ENCODE measurements at places on chromosomes 1 and 21.

GRCh38 chr21:35202431-35202830, 153.3 kb upstream of the RUNX1 start:
- DNase-seq = no peak

- DNase-seq = no peak
Measured at GRCh38 chr1:186297439-186298045, 77.5 kb downstream of the TPR start.

- no peak for DNase-seq
Measured at GRCh38 chr1:24507405-24507804, 4.8 kb downstream of the RCAN3 start.

DNA sequence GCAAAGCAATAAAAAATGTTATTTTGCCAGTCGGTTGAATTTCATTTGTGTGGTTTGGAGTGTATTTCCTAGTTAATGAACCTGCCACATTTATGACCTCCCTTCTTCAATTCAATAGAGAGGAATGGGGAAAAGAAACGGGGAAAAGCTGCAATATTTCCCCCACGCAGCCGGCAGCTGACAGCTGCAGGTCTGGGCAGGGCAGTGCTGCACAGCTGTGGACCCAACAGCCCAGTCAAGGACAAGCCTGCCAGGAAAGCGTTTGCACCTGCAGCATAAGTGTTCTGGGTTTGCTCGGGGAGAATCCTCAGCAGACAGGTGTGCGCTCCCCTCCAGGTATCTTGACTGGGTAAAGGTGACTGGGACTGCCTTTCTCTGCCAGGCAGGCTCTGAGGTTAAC, 53.4 kb downstream of the FBXO2 start:
- DNase-seq = no peak

DNA sequence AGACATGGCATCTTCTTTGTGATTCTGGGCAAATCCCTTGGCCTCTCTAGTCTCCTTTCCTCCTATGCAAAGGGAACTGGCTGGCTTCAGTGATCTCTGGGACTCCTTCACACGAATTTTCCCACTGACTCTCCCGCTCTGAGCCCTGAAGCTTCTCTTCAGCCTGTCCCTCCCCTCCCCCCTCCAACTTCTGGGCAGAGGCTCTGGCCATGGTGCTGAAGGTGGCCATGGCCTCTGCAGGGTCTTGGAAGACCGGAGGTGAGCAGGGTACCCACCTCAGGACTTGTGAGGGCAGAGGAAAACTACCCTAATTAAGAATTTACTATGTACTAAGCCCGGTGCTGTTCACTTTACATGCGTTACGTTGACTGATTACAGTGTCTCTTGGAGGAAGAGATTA, 29.4 kb upstream of the POU3F1 start:
- DNase-seq = no peak

- DNase-seq = no peak
Measured at GRCh38 chr1:239244084-239244483, 142.3 kb upstream of the CHRM3 start.

DNA sequence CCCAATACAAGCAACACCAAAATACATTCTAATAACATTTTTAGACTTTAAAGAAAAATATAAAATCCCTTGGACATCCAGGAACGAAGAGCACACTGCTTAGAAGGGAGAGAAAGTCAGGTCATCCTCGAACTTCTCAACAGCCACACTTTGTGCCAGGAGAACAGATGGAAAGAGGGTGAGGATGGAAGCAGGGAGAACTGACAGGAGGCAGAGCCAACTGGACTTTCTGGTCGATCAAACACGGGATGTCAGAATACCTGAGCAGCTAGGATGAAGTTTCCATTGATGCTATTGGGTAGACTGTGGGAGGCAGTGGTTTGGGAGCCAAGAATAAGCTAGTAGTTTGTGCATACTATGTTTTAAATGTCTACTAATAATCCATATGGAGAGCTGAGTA, 111.4 kb downstream of the TOMM20 start:
- DNase-seq = no peak

- no peak for DNase-seq
Measured at GRCh38 chr1:116320874-116321273, 52.2 kb upstream of the ATP1A1 start.

DNA sequence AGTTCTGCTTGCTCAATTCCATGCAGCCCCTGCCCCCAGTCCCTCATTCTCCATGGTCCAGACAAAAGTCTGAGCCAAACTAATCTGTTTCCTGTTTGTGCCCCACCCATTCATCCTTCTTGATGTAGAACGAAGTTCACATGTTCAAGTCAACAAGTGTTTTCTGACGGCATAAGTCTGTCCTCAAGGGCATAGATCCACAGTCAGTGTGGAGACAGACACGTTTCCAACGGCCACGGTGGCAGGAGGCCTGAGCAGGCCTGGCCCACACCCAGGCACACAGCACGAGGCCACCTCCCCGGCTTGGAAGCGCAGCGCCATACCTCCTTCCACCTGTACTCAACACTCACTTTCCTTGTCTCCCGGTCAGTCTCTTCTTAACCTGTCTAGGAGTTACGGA, 16.1 kb downstream of the ADORA1 start:
- no peak for DNase-seq

GRCh38 chr1:243732637-243733036, 117.4 kb downstream of the AKT3 start:
- no peak for DNase-seq

DNA sequence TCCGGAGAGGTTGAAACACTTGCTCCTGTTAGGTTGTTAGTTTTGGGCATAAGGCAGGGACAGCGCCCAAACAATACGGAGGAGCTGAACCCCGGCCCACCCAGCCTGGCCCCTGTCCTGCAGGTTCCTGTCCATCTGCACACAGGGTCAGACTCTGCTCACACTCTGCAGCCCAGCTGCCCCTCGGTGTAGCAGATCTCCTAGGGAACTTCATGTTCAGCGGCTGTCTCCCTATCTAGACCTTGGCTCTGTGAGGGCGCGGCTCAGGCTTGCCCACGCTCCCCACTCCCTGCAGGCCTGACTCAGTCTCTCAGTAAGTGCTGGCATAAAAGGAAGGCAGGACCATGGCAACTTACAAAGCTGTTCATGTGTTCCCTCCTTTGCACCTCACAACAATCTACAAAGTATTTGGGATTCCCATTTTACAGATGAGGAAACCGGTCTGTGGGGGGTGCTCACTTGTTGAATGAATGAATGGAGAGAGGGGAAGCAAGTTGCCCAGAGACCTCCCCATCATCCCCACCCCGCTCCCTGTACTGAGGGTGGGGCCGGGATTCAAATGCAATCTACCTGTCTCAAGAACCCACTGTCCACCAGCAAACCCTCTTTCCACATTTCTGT, 26.2 kb downstream of the ACOT11 start:
- no peak for DNase-seq

- DNase-seq = no peak
Measured at GRCh38 chr1:77476475-77476874, 194.7 kb downstream of the AK5 start.

- no peak for DNase-seq
Measured at GRCh38 chr1:116465845-116466685, 93.0 kb downstream of the ATP1A1 start.

GRCh38 chr1:186183219-186183618, 191.8 kb downstream of the TPR start:
- peak; percentile 17 for DNase-seq

DNA sequence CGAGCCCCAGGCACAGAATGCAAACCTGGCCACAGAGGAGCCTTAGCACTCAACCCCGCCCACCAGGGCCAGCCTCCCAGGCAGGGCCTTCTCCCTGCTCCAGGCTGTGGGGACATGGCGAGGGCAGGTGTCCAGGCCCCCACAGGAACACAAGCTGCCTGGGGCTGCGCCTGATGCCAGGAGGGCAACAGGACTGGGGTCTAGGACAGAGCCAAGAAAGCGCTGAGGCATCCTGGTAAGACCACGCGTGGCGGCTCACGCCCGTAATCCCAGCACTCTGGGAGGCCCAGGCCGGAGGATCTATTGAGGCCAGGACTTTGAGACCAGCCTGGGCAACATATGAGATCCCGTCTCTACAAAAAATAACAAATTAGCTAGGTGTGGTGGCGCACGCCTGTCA, 59.1 kb downstream of the MEGF6 start:
- no peak for DNase-seq

DNA sequence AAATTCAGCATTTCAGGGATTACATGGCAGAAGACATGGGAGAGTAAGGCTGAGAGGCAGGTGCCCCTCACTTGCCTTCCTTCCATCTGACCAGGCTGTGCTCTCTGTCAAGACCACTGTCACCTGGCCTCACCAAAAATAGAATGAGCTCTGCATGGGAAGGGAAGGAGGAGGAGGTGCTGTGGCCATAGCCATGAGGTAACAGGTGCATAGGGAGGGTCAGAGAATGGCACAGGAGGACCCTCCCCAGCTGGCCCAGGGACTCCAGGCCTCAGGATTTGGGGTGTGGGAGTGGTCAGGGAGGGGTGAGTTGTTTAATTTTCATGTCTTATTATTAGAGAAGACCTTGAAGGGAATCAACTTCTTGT, 192.3 kb downstream of the FCRL5 start:
- no peak for DNase-seq

- no peak for DNase-seq
Measured at GRCh38 chr1:202186327-202186726, 7.3 kb upstream of the LGR6 start.

DNA sequence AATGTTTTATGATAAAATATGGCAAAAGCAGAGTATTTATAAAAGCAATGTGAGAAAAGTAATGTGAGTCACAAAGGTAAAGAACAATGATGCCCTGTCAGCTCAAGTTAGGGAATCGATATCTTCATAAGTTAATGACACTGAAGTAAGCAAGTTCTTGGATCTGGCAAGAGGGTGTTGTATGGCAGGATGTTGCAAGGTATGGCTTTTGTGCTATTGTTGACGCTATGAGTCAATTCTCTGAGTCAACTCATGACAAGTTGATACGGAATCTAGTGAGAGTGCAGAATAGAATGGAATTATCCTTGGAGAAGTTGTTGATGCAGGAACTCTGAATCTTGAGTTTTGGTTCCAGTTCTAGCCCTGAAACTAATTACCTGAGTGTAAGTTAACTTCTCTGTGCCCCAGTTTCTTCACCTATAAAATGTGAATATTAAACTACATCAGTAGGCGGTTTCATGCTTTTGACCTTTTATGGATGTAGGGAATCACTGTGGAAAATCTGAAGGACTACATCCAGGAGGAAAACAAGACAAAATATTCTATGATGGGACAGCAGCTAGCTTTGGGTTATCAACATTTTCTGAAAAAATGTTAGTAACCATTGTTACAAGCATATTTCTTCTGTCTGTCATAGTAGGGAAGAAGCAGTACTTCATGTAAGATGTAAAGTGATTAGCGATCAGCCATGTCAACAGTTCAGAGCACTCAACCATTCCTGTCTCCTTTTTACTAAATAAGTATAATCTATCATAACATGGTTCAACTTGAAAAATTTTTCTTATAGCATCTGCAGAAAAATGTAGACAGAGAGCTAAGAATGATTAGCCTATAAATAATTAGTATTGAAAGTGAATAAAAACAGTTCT, 96.9 kb downstream of the ATP6V1G3 start:
- DNase-seq = no peak

GRCh38 chr1:201307760-201308499, 24.6 kb downstream of the PKP1 start:
- no peak for DNase-seq

GRCh38 chr1:237098541-237098940, 56.6 kb downstream of the RYR2 start:
- no peak for DNase-seq

DNA sequence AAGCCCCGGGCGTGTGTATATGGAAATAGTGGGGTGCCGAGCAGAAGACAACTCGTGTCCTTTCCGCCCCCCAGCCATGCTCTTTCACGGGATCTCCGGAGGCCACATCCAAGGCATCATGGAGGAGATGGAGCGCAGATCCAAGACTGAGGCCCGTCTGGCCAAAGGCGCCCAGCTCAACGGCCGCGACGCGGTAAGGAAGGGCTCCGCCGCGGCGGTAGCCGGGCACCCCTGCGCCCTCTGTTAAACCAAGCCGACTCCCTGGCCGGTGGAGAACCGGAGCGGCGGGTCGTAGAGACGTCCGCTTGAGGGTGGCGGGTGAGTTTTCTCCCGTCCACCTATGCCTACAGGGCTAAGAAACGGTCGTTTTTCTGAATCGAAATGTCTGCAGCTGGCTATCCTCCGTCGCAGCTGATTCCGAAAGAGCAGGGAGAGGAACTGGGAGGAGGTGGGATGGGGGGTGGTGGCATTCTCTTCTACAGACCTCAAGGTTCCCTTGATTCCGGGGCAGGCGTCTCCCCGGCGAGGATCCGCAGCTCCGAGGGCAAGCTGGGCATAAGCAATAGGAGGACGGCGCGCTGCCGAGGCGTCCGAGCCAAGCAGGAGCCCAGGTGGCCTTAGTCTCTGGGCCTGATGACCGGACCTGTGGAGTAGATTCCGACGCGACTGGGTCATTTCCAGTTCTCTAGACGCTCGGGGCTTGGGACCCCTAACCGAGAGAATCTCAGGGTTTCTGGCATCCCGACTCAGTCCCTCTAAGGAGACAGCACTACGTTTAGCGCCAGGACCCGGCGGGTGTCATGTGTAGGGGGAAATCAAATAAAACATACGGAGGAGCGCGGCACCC, 856 bp downstream of the LHX9 start:
- peak; percentile 20 for DNase-seq

GRCh38 chr1:93623875-93624274, 57.8 kb downstream of the BCAR3 start:
- no peak for DNase-seq

DNA sequence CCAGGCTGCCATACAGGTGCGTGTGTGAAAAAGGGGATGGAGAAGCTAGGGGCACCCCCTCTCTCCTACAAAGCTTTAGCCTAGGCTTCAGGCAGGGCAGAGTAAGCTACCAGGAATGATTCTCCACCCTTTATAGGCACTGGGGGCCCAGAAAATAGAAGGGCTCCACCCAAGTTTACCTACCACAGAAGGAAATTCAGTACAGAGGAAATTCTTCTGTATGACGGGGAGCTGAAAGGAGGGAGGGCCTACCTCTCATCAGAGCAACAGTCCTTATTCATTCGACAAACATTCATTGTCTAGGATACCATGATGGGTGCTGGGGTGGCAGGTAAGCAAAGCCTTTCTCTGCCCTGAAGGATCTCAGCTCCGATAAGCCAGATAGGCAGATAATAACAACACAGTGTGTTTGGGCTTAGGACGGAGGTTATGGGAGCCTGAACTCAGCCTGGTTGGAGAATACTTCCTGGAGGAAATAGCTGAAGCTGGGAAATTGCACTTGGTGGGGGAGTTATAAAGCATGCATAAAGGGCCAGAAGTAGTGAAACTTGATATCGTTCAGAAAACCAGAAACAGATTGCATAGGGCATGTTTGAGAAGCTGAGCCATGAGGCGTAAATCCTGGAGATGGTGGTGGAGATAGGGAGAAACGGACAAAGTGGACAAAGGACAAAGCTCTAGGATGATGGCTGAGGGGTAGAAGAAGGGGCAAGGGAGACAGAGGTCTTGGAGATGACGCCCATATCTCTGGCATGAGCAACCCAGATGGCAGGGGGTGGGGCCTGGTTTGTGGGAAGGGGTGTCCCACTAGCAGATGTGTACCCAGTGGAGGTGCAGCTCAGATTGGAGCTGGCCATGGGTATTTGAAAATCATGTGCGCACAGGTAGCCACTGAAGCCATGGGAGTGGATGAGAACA, 5.3 kb upstream of the P3R3URF start:
- no peak for DNase-seq

GRCh38 chr1:117077267-117077666, 17.1 kb downstream of the TTF2 start:
- peak; percentile 53 for DNase-seq
